ENCODE measurements at places on chromosomes 12 and 14.

DNA sequence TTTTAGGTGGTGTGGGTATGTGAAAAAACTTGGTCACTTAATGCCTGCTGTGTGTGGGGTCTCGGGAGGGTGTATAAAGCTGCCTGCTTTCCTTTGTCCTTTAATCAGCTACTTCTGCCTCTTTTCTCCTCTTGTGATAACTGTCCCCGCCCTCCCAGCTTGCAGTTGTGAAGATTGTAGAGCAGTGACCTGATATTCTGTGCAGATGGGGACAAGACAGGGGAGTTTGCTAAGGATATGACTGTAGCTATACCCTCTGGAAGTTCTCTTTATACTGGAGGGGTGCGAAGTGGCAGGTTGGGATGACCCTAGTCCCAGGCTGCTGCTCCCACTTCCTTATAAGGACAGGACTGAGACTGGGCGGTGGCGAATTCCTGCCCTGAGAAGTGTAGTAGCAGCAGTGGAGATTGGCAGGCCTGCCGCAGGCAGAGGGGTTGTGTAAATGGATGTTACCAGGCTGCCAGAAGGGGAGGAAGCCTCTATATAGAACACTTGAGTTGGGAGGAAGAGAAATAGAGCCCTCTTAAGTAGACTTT lies 835 bp downstream of the MYL6 start:
- DNase-seq, result no peak

DNA sequence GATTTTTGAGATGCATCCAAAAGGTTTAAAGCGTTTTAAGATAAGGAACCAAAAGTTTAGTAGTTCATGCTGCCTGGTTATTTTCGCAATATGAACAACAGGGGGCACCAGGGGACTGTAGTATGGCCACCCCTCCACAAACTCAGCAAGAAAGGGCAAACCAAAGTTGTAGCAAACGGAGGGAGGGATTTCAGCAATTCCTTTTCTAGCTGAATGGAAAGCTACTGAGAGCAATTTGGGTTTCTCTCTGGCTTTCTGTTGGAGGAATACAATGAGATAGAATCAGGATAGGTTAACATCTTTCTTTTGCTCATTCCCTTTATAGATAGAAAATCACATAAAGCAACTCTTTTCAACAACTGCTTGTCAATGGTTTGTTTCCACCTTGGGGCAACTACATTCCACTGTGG lies 62.5 kb downstream of the DRAM1 start:
- DNase-seq, result peak; percentile 37

GRCh38 chr12:43835264-43835655 lies 621 bp upstream of the TMEM117 start:
- no peak for DNase-seq

DNA sequence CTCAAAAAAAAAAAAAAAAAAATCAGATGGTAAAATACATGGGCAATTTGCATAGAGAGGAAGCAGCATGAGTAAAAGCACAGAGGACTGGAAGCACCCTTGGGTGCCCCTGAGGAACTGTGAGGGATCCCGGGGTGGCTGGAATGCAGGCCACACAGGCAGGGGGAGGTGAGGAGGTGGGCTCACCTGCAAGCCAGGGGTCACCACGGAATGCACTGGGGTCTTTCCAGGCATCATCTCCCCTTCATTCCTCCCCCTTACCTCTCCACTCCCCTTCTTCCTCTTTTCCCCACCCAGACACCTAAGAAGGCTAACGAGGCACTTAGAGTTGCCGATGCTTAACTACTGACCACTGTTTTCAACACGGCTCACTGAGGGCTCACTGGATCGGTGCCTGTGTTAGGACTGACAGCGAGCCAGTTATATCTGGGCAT lies 14.4 kb upstream of the HIP1R start:
- DNase-seq, result no peak

GRCh38 chr12:47360771-47361388 lies 281.1 kb upstream of the AMIGO2 start:
- peak; percentile 63 for DNase-seq

DNA sequence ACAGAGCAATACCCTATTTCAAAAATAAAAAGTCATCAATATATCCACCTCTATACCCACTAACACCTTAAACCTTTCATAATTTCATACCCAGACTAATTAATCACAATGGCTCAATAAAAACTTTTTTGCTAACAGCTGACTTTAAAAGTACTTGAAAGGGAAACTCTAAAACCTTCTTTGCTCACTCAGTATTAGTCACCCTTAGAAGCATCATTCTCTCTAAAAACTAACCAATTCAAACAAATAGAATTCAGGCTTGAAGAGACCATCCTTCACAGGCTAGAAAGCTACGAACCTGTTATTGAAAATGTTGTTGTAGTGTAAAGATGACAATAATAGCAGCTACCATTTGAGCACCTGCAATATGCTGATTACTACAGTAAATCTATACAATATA lies 37.2 kb downstream of the HECTD1 start:
- no peak for DNase-seq

DNA sequence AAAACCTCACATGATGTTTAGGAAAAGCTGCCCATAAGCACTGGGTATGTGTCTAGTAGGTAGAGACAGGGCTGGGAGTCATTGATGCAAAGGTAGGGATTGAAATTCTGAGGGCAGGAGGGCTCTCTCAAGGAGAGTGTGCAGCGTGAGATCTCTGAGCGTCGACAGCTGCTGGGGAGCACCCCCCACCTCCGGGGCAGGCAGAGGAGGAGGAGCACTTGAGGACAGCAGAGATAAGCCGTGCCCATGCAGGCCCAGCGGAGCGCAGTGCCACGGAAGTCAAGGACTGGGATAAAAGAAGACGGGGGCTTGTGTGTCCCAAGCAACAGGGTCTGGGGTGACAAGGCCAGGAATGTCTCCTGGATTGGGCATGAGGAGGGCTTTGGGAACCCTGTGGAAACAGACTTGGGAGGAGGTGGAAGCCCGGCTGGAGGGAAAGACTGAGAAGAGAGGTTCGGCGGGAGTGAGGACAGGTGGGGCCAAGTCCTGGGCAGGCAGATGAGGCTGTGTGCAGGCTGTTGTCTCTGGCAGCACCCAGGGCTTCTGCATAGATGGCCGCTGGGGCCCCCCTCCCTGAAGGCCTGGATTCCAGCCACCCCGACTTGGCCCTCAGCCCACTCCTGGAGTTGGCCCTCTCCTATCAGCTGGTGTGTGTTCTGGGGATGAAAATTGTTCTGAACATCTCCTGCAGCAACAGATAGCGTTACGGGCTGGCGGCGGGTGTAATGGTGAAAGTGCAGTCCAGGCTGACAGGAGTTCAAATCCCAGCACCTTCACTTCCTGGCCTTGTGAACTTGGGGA lies 1.9 kb downstream of the CACNA2D4 start:
- DNase-seq, result no peak
